HuH-7 (cell line): ENCODE measurements at places on chromosomes 3 and 15.

- DNase-seq: no peak
Measured at GRCh38 chr3:105700575-105700974, 168.2 kb downstream of the CBLB start.

DNA sequence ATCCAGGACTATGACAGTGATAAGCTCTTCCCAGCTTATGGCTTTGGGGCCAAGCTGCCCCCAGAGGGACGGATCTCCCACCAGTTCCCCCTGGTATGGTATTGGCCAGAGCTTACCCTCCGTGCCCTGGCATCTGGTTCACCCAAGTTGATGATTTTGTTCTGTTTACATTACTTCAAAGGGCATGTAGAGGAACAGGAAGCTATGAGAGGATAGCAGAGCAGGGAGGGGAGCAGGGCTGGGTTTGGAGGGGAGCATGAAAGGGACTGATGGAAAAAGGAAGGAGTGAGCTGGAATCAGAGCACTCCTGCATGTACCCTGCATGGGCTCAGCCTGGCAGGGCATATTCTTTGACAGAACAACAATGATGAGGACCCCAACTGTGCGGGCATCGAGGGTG, 13.4 kb upstream of the BRPF1 start:
- no peak for DNase-seq

DNA sequence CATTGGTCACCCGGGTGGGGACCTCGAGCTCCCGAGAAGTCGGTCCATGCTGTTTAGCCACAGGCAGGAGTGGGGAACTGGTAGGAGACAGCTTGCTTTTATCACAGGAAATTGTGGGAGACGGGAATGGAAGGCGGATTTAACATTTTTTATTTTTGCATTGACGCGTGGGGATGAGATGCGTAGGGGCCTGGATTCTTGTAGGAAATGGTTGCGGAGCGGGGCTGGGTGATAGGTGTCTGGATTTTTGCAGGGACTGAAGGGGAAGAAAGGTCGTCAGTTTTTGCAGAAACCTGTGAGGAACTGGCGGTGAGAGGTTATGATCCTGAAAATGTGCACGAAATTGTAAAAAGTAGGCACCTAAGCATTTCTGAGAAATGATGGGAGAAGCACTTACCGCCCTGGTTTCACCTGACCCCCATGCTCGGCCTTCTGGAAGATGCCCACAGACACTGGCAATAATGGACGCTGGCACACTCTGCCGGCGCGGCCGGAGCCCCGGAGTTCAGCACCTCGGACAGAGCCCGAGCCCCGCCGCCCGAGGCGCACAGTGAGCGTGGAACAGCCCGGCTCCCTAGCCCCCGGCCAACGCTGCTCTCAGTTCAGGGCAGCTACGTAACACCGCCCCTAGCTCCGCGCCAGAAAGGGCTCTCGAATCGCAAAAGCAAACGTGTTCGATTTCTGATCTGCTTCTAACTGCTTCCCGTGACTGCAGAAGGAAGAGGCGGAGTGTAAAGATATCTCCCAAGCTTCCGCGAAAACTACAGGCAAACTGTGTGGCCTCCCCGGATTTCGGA, 928 bp downstream of the ANKRD34C start:
- DNase-seq: peak; percentile 70

DNA sequence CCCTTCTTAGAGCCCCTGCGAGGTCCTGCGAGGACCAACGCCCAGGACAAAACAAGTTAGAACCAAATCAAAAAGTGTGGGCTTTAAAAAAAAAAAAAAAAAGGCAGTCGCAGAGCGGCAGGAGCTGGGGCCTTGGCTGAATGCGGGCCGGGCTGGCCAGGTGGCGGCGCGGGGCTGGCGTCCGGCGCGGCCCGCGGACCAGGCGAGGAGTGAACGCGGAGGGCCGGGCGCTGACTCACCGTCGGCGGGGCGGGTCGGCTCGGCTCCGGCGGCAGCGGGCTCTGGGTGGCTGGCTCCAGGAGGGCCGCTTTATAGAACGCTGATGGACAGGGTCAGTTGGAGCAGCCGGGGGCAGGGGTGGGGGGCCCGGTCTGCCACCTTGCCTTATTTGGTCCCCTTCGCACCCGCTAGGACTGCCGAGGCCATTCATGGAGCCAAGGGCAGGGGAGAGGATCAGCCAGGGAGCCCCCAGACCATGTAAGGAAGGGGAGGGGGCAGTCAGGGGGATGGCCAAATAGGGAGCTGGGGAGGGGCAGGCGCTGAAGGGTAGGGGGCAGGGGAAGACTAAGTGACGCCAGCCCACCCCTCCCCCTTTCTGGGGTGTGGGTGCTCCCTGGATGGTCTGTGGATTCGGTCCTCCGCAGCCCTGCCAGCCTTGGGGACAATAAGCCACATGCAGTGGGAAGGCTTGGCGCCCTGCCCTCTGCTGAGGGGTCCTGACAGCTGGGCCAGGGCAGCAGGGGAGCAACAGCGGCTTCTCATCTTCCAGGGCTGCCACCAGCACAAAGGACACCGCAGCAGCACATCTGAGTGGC, at the start of gene ACTC1:
TSS of gene ACTC1 (minus strand) at position 283 of the 815 bp plus-strand sequence. CDS start 741 bp downstream, outside the sequence.
- DNase-seq: peak; percentile 19

DNA sequence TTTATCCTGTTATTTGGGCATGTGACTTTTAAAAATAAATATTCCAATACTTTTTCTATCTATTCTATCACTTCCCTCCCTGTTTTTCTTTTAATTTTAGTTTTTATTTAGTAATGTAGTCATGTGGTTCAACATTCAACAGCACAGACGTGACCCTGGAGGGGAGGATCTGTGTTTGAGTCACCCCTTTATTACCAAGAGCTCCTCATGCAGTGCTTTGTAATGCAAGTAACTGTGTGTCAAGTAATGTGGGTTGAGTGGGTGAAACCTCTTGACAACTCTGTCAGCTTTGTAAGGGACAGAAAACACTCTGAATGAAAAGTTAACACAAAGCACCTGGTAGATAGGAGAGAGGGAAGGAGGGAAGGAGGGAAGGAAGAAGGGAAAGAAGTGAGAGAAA, 89.7 kb upstream of the FGF12 start:
- no peak for DNase-seq

GRCh38 chr15:49507261-49507660, 84.2 kb downstream of the FGF7 start:
- DNase-seq: no peak

GRCh38 chr3:169062501-169062900, 601.0 kb downstream of the MECOM start:
- DNase-seq: no peak

GRCh38 chr15:89746386-89746780, 4.7 kb downstream of the MESP1 start:
- DNase-seq: no peak

DNA sequence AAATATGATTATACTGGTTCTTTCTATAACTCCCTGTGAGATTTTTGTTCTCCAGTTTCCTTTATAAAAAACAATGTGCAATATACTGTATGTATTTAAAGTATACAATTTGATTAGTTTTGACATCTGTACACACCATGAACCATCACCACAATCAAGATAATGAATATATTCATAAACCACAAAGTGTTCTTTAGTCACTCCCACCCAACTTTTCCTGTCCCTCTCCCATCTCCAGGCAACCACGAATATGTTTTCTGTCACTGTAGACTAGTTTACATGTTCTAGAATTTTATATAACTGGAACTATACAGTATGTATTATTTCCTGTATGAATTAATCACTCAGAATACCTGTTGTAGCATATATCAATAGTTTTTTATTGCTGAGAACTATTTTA, 177.0 kb upstream of the MBNL1 start:
- no peak for DNase-seq

DNA sequence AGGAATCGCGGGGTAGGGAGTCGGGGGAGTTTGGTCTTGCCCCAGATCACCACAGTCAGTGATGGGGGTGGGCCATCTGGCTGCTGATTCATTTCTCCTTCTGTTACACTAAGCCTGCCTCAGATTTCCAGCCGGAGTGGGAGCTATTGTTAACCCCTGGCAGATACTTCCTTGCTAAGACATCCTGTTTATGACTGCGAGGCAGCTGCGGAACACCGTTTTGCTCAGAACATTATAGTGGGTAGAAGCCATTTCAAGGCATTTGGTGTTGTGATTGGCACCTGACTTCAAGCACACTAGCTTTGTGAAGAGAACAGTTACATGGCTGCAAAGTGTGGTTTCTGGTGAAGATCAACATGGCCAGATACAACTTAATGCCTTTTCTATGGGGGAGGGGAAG, 73.8 kb downstream of the FLNB start:
- no peak for DNase-seq

DNA sequence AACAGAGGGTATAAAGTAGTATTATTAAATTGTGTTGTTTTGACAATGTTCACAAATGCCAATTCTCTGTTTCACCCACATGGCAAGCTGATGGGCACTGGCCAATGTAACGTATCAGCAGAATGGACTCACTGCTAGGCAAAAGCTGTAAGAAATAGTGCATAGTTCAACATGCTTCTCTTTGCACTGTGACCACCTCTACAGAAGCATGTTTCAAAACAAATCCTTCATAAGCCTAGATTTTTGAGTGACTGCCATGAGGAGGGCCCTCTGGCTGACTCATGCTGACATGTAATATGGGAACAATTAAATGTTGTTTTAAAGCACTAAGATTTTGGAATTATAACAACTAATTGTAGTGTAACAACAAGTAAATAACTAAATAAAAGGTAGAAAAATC, 3.2 kb downstream of the GBE1 start:
- DNase-seq: no peak

DNA sequence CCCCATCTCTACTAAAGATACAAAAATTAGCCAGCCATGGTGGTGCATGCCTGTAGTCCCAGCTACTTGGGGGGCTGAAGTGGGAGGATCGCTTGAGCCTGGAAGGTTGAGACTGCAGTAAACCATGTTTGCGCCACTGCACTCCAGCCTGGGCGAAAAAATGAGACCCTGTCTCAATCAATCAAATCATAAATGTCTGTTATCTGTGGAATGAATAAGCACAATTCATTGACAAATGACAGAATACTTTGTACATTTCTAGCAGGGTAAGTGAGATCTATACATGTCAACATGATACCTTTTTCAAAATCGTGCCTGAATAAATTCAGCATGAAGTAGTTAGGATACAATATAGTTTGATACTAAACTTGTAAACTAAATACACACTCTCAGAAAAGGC, 181.2 kb downstream of the FOXP1 start:
- DNase-seq: no peak

DNA sequence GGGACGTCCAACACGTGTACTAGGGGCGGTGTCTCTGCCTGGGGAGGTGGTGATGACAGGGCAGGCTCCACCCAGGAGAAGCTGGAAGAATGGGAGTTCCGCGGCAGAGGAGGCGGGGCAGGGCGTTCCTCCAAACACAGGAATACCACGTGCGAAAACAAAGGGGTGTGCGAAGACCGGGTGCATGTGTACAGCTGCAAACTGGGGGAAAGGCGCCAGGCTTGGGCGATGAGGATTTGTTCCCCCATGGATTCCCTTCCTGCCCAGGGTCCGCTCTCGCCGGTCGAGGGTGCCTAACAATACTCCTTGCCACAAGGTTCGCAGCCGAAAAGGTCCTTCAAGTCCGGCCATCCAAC, 500 bp upstream of the ZSCAN2 start:
- peak; percentile 81 for DNase-seq

DNA sequence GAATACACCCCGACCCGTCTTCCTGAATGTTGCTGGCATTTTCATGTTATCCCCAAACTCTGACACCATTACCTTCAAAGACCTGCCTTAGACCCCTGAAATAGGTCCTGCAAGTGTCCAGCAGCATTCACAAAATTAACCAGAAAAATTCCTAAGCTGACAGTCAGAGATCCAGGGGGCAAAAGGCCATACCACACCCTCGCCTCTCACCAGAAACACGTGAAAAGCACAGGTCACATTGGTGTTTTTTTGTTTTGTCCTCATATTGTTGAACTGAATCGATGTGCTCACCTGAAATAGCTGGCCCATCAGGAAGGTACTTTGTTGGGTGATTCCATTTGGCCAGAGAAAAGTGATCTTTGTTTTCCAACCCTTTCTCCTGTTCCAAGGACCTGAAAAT, 113.1 kb upstream of the HES1 start:
- DNase-seq: no peak

DNA sequence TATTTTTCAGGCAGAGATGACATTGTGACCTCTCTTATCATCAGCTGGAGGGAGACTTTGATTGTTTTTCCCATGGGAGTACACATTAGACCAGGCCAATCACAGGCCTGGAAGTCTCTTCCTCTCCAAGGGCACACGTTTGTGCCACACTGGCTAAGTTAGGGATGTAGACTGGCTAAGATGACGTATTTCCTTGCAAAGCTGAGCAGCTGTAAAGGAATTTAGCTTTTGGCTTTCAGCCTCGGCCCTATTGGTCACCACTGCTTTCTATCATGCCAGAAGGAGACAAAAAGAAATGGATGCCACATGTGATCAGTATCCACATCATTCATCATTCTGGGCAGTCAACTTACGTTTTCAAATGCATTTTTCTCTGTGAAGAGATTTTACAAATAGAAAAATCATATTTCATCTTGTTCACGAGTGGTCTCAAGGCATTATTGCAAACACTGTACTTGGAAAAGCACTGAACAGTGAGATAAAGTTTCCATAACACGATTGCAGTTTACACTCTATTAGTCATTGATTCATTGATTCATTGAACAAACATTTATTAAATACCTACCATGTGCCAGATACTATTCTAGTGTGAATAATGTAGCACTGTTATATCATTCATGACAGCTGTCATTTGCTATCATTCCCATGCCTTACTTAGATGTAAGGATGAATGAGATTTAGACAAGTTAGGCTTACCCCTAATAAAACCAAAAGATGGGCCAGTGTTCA, 27.0 kb upstream of the RNF7 start:
- no peak for DNase-seq

- no peak for DNase-seq
Measured at GRCh38 chr3:36815375-36815774, 51.0 kb upstream of the DCLK3 start.

- DNase-seq: no peak
Measured at GRCh38 chr3:141268306-141268705, 36.7 kb downstream of the PXYLP1 start.

DNA sequence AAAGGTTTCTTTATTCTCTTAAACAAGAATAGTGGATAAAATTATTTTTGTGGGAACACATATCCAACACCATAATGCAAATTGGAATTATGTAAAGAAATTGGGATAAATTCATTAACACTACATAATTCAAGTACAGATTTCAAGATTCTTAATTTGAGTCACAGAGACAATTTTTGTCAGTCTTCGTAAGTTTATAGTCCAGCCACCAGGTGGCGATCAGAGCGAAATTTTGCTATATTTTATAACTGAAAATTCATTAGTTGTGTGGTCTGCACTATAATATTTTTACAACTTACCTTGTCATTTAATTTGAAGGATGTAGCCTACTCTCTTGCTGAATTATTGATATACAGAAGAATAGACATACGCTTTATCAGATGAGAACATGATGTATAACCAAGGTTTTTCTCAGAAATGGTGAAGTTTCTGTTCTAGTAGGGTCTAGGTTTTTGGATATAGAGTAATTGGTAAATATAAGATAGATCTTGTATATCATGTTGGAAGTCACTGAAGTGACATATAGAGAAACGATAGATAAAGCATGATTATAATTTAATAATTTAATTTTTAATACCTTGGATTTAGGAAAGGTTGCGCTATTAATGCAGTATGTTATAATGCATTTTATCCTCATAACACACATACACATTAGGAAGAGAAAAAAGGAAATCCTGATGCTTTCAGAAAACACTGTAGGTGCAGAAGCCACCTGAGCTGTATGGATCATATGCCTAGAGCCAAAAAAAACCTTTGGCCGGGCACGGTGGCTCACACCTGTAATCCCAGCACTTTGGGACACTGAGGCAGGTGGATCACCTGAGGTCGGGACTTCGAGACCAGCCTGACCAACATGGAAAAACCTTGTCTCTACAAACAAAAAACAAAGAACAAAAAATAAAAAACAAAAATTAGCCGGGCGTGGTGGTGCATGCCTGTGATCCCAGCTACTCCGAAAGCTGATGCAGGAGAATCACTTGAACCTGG, 31.7 kb downstream of the PLSCR4 start:
- no peak for DNase-seq

- peak; percentile 8 for DNase-seq
Measured at GRCh38 chr3:143040261-143040879, 39.0 kb downstream of the U2SURP start.
